ENCODE measurements at places on chromosomes 3 and 15. TPM values are rescaled to one million over a fixed set of nuclear protein-coding genes. Genes with fewer than 3 reads are reported as not detected.

- no peak for DNase-seq
Observed at GRCh38 chr15:83110381-83110780, 2.9 kb downstream of the TM6SF1 start.

- no peak for DNase-seq
Observed at GRCh38 chr3:99951701-99952100, 134.0 kb downstream of the CMSS1 start.

DNA sequence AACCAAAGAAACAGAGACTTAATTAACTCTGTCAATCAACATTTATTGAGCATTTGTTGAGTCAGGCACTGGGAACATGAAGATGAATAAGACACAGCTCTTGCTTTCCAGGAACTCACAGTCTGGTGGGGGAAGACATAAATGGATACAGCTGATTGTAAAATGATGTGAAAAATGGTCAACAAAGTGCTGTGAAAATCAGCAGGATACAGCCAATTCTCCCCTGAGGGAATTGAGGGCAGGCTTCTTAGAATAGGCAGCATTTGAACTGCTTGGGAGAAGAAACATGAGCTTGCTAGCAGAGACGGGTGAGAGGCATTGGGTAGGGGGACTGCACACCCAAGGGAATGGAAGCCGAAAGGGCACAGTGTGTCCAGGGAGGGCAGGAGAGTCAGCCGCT is 41.1 kb downstream of the MFSD1 start:
- no peak for DNase-seq

DNA sequence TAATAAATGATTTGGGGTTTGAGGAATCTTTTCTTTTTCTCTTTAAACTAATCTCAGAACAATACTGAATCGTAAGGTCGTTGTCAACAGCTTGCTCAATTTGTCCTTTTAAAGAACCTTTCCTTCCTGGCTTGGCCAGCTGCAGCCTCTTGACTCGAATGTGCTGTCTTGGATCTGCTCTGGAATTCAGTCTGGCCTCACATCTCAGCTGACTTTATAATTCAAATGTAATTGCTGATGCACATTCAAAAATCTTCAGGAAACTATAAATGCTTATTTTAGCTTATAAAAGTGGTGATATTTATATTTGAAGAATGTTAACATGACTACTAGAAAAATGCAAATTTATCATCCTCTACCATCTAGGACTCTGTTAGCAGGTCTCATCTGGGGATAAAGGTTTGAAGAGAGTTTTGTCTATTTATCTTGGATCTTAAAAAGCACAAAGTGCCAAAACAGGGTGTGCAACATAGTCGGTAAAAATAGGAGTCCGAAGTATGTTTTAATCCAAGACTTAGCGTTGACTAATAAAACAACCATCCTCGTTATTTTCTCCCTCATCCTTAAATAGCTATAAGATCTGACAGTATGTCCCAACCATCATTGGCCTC is 1035.2 kb downstream of the MCTP2 start:
- DNase-seq = no peak

GRCh38 chr3:121989943-121990342 is 32.1 kb downstream of the ILDR1 start:
- no peak for DNase-seq

GRCh38 chr3:168615493-168616020 is 519.8 kb upstream of the GOLIM4 start:
- no peak for DNase-seq

DNA sequence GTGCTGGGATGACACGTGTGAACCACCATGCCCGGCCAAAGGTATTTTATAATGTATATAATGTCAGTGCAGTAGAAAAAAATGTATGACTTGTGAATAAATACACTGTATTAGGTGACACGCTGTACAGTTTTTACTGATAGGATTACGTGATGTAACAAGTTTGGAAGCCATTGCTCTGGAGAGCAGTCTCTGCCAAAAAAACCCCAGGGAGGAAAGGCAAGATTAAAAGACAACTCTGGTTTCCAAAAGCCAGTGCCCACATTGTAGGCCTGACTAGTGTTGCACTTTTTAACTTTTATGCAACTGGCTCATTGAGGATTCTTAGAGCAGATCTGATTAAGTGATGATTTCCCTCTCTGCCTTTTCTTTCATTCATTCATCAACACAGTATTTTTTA is 62.0 kb upstream of the SLC2A2 start:
- DNase-seq = no peak

DNA sequence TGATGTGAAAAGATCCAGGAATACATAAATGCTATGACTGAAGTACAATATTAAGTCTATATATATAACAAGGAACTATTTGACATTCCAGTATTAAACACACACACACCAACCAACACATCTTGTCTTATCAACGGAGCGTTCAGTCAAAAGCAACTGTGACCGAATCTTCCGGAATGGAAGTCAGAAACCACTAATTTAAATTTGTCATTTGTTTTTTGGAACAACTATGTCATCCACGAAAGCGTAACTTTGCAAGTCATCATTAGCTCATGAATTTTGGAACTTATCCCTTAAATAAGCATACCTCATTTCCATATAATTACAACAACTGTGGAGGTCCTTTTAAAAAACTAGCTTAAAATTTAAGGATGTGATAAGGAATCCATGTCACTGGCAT is 5.0 kb downstream of the ZNF385D start:
- DNase-seq = no peak

DNA sequence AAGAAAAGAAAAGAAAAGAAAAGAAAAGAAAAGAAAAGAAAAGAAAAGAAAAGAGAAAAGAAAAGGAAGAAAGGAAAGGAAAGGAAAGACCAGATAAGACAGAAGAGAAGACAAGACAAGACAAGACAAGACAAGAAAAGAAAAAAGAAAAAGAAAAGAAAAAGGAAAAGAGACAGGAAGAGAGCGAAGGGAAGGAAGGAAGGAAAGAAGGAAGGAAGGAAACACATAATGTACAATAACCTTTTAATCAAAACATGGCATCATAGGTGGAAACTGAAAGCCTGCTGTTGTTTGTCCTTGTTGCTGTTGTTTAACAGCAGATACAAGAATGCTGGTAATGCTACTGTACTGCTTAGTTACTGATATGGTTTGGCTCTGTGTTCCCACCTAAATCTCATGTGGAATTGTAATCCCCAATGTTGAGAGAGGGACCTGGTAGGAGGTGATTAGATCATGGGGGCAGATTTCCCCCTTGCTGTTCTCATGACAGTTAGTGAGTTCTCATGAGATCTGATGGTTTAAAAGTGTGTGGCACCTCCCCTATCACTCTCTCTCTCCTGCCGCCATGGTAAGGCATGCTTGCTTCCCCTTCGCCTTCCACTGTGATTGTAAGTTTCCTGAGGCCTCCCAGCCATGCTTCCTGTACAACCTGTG is 67.3 kb downstream of the MCF2L2 start:
- DNase-seq = peak; percentile 75

GRCh38 chr3:4587061-4587837 is 94.1 kb downstream of the ITPR1 start:
- DNase-seq = no peak

DNA sequence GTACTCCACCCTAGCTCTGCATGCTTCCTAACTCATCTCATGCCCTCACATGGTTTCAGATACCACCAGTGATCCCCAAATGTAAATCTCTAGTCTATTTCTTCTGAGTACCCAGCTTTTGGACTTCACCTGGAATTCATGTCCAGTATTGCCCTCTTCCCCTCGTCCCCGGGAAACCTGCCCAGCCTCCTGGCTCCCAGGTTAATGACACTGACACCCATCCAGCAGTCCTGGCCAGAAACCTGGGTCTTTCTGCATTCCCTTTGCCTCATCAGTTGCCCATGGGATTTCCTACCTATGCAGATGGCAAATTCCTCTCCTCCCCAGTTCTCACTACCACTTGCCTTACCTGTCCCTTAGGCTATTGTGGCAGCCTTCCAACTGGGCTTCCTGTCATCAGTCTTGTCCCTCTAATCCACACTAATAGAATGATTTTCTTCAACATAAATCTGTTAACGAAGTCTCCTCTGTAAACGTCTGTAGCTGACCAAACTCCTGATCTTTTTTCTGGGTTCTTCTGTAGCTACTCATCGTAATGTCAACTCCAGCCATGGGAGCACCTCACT is 15.3 kb upstream of the MYLK start:
- no peak for DNase-seq

DNA sequence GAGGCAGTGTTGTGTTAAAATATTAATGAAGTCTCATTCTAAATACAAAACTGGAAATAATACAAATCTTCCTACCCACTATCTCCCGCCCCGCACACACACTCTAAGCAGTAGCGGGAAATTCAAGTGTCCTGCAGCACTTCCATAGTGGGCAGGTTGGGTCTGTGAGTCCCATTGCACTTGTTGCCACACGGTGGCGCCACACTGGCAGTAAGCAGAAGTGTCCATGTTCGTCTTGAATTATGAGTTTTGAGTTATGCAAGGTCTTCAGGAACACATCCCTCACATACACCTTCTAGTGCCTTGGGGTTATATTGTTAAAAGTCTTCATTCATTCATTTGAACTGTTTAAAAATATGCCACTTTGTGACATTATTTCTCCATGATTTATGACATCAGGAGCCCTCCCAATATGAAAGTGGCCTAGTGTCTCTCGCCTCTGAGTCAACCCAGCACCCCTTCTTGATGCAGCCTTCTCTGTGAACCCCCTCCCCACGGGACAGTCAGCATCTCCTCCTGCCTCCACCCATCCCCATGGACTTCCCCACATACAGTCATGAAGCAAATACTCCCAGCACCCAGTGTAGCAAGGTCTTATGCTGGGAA is 17.6 kb upstream of the CCDC174 start:
- peak; percentile 83 for DNase-seq

Gene ARRDC4
- 11.4 TPM for total RNA-seq

Gene AADACL2
- total RNA-seq = not detected

Gene TTLL13
- total RNA-seq = 0.11 TPM

Gene PSTPIP1
- not detected for total RNA-seq

Gene TUSC7
- not detected for total RNA-seq

Gene DNAH1
- 1.2 TPM for total RNA-seq

Gene LRRIQ4
- not detected for total RNA-seq

Gene RARRES1
- total RNA-seq = not detected

Gene ISLR
- not detected for total RNA-seq

Gene COL7A1
- 0.49 TPM for total RNA-seq

Gene ARHGEF26
- 0.34 TPM for total RNA-seq
